AG04449 (cell line): ENCODE measurements at places on chromosomes 6 and 20.

DNA sequence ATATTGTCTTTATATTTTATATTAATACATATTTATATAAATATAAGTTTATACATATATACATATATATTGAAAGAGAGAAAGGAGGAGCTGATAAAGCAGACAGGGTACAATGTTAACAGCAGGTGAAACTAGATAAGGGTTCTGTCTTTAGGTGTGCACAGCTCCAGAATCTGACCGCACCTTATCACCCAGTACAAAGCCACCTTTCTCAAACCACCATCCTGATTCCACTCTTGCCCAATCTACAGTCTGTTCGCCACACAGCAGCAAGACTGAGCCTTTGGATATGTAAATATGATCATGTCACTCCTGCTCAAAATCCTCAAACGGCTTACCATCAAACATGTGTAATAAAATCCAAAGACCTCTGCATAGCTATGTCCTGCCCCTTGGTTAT, 34.7 kb upstream of the ASCC3 start:
- DNase-seq, result no peak

DNA sequence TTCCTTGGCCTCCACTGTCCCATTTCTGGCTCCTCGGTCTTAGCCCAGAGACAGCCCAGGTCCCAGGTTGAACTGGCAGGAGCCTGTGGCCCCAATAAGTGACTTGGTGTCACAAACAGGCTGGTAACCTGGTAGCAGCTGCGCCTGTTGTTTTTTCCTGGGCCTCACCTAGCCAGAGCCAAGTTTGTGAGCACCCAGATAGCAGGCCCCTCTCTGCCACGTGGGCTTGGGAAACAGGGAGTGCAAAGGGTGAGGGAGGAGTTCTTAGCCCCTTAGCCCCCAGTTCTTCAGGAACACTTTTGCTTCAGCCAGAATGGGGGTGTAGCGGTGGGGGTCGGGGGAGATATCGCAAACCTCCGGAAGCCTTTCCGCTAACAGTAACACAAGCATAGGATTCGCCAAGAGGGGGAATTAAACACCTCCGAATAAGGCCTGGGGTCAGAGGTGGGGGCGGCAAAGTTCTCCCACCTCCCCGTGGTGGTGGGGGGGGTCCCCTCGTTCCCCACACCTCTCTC, 760 bp downstream of the C6orf132 start:
- no peak for DNase-seq

DNA sequence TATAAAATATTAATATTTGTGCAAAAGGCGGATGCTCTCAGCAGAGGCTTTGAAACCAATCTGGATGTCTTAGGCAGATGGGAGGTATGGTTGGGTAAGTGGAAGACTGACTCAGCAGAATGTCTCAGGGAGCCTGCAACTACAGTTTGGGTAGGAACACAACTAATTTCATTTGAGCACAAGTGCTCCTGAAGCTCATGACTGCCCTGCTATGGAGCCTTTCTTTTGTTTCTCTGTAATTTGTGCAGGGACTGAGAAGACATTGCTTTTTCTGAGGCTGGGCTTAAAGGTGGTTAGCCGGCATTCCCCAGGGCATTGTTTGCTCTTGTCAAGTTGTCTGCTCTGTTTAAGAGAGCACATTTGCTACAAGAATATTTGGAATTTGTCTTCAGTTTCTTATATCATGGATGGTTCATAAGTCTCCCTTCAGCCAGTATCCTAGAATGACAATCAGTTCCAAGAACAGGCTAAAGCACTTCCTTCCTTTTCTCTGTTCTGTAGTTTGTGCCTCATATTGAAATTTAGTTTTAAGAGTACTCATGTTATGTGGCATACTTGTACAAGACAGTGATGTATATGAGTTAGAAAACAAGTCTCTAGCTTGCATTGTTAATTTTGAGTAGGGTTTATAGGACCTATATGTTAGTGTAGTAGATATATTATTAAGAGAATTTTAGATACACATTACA, 208.3 kb downstream of the ZFAND3 start:
- DNase-seq, result no peak

DNA sequence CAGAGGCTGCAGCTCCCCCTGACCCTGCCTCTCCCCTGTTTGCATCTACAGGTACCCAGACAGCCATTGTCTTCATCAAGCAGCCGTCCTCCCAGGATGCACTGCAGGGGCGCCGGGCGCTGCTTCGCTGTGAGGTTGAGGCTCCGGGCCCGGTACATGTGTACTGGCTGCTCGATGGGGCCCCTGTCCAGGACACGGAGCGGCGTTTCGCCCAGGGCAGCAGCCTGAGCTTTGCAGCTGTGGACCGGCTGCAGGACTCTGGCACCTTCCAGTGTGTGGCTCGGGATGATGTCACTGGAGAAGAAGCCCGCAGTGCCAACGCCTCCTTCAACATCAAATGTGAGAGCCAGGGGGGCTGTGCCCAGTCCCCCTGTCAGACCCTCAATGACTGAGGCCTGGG, 42.1 kb upstream of the SRF start:
- no peak for DNase-seq

DNA sequence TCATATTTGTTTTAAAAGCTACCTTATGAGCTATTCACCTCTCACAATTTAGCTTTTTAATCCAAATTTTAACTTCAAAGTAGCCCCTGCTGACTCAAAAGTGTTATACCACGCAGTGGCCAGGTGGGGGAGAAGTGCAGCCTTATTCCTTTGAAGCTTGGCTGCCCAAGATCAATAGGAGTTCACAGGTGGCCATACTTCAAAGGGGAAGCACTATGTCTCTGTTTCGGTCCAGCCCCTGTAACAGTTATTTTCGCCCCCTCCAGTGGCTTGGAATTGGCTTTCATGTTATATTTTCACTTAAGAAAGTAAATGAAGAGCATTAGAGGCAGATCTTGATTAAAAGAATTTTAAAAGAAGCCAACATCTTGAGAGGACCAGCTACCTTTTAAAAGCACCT, 608.4 kb downstream of the EPHA7 start:
- no peak for DNase-seq

GRCh38 chr6:41257369-41258195, 28.9 kb downstream of the TREM1 start:
- DNase-seq, result peak; percentile 10

- no peak for DNase-seq
Observed at GRCh38 chr6:99645986-99646385, 39.4 kb downstream of the PRDM13 start.

- DNase-seq, result no peak
Observed at GRCh38 chr6:107778265-107778664, 45.8 kb downstream of the SCML4 start.

DNA sequence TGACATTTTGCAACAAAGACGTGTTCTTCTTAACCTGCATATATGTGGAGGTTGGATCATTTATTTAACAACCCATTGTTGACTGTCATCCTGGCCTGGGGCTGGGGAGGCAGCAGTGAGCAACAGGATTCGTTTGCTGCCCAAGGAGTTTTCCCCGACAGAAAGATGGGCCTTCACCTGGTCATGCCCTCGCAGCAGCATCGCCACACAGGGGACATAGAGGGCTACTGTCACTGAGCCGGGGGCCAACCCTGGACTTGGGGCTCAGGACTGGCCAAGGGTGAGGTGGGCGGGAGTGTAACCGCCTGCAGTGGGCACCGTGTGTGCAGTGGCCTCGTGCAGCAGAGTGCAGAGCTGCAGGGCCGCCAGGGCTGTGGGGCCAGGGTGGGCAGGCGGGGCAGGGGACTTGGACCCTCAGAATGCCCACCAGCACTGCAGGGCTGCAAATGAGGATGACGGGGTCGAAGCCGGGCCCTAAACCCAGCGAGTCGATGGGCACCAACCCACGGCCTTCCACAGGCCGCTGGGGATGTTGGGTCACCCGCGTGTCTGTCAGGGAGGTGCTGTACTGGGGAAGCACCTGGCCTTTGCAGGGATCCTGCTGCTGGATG, 11.8 kb downstream of the DUSP22 start:
- no peak for DNase-seq

DNA sequence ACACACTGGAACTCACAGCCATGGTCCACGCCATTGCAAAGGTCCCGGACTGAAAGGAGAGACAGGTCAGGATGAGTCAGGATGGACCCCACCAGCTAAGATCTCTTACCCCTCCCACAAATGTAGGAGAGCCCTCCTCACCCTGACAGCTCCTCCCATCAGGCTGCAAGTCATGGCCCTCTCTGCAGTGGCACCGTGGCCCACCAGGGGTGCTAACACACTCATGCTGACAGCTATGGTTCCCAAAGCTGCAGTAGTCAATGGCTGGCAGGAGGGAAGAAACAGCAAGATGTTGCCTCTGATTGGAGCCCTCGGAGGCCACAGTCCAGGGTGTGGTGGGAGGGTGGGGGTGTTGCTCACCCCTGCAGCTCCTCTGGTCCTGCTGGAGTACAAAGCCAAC, 5.7 kb upstream of the RBPJL start:
- no peak for DNase-seq
